EH (cell line): ENCODE measurements at places on chromosomes 2 and 18.
A peak's percentile ranks its signal among the peaks of the same experiment; 100 is the strongest.

DNA sequence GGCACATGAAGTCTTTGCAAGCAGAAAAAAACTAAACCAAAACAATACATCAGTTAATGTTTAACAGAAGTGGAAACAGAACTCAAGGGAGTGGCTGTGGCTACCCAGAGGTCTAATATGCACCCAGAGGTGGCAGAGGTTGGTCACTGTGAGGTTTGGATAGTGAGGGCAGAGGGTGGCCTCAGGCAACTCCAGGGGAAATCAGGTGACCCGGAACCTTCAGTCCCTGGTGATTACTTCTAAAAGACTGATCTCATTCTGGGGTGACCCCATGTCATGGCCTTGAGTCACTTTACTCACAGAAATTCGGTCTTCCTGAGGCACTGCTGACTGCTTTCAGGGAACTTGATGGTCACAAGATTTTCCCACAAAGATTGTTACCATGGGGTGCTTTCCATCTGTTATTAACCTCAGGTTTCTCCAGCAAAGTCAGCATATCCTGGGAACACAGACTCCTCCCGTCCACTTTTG, 99.4 kb downstream of the TMEM17 start:
- peak; percentile 11 for DNase-seq

DNA sequence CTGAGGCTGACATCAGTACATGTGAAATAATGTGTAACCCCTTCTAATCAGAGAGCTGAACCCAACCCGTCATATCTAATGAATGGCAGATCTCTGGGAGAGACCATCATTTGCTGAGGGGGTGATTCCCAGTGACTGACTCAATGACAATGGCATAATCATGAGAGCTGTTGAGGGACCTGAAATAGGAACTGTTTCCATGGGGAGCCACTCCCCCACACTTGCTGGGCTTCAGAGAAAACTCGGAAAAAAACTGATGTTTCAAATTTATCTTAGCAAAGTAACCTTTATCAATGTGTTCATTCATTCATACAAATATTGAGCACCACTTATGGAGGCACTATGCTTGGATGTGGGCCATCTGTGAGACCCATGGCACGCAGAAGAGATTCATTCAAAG, 93.4 kb upstream of the ZBTB14 start:
- DNase-seq = no peak

DNA sequence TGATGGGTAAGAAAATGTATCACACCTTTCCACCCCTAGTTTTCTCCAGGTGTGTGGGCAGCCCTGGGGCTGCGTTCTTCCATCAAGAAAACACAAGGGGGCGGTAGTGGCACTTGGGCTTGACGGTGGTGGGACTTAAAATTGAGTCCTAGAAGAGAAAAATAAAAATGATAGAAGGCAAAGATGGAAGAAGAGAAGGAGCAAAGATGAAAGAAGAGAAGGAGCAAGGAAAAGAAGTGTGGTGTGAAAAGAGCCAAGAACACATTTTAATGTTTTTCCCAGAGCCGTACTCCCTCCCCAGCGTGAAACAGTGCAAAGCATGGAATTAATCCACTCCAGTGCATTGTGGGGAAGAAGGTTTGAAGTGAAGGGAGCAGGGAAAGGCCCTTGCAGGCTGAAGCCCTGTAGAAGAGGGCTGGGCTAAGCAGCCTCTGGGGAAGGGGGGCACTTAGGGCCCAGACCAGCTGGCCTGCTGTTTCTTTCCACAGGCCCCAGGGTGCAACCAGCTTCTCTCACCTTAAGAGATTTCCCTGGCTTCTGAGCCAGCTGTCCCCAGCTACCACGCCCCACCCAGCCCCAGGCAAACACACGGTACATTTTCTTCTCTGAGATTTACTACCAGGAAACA, 256.8 kb downstream of the RNF152 start:
- peak; percentile 63 for DNase-seq

DNA sequence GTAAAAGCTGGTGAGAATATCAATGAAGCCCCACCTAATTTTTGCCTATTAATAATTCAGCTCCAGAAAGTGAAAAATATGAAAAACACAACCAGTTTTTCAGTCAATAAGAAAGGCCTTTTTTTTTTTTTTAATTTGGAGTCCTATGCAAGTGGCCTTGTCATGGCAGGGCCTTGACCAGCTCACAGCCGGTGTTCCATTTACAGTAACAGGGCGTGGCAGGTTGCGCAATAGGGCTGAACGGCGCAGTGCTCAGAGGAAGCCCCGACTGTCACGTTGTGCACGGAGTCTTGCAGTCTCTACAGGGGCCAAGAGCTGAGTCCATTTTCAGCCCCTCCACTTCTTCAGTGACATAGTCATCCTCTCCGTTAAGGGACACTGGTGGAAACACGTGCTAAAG, 184.1 kb upstream of the FN1 start:
- no peak for DNase-seq

- DNase-seq = peak; percentile 83
Measured at GRCh38 chr18:34990597-34990996, 50.6 kb upstream of the MAPRE2 start.

DNA sequence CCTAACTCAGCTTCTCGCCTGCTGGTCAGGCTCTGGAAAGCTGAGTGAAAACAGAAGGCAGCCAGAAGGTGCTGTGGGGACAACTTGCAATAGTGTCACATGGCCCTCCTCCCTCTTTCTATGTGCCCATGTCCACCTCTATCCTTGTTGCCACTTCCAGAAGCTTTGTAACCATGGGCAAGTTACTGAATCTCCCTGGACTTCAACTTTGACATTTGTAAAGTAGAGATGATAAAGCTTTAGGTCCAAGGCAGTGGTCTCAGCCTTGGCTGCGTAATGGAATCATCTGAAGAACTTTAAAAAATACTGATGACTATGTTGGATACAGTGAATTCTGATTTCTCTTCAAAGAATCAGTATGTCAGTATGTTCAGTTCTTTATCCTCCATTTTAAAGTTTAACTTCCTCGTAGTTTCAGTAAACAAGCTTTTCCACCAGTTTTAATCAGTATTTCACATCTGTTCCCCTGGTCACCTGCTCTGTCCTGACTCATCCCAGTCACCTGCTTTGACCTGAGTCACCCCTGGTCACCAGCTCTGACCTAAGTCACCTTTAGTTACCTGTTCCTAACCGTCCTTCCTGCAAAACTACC, 245.2 kb upstream of the STON1 start:
- DNase-seq = no peak

- no peak for DNase-seq
Measured at GRCh38 chr18:14921547-14921946, 173.6 kb downstream of the ANKRD30B start.

DNA sequence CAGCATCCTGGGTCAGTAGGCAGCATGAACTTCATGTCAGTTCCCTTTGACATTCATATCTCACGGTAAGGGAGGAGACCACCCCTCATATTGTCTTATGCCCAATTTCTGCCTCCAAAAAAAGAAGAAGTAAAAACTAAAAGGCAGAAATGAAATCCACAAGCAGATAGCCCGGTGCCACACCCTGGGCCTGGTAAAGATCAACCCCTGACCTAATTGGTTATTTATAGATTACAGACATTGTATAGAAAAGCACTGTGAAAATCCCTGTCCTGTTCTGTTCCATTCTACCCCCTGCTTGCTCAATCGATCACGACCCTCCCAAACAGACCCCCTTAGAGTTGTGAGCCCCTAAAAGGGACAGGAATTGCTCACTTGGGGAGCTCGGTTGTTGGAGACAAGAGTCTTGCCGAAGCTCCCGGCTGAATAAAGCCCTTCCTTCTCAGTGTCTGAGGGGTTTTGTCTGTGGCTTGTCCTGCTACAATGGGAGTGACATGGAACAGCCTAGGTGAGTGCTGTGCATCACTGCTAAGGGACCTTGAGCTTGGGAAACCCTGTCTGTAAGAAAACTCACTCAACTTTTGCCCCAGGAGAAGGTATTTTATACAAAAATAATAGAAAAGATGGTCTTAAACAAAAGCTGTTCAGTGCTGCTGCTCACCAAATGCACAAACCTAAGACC, 11.1 kb downstream of the NDUFV2 start:
- no peak for DNase-seq
